Prostate gland (tissue), 2 donors: ENCODE measurements at places on chromosomes 5 and 9. TPM values are rescaled to one million over a fixed set of nuclear protein-coding genes. Genes with fewer than 3 reads are reported as not detected.
A peak's percentile ranks its signal among the peaks of the same experiment; 100 is the strongest.

CNTNAP3B gene
- total RNA-seq = 5.0 TPM

GRCh38 chr5:150263801-150264621 is 25.6 kb downstream of the CAMK2A start:
- no peak overlapping the region for H3K4me3 ChIP-seq
- no peaks in the 10 kb centered on the region for H3K36me3 ChIP-seq
- H3K4me1 ChIP-seq = no peaks in the 10 kb centered on the region
- peak; percentile 71 for DNase-seq
- H3K27ac ChIP-seq = no peak overlapping the region

GRCh38 chr5:103849934-103850333 is 287.3 kb upstream of the NUDT12 start:
- H3K4me1 ChIP-seq = no peaks in the 10 kb centered on the region
- H3K4me3 ChIP-seq = no peak overlapping the region
- no peaks in the 10 kb centered on the region for H3K36me3 ChIP-seq
- no peak for DNase-seq

GRCh38 chr5:10563945-10564837 is at the start of gene ANKRD33B:
Gene ANKRD33B (plus strand): TSS chr5:10564070. CDS start chr5:10564468, 398 bp downstream.
- no peaks in the 10 kb centered on the region for H3K4me1 ChIP-seq
- no peak for DNase-seq
- peak within 1 kb of the TSS; percentile 70 for H3K27ac ChIP-seq
- no peaks in the 10 kb centered on the region for H3K27me3 ChIP-seq
- no peaks in the 10 kb centered on the region for H3K36me3 ChIP-seq

SLC6A19 gene
- total RNA-seq = 0.17 TPM

SV2C gene
- total RNA-seq = 0.96 TPM

ADGRV1 gene
- total RNA-seq = 20.9 TPM
